ENCODE measurements at places on chromosomes 2 and 18.

- DNase-seq, result no peak
These were observed 136.8 kb downstream of the SMAD7 start for GRCh38 chr18:48813833-48814489.

DNA sequence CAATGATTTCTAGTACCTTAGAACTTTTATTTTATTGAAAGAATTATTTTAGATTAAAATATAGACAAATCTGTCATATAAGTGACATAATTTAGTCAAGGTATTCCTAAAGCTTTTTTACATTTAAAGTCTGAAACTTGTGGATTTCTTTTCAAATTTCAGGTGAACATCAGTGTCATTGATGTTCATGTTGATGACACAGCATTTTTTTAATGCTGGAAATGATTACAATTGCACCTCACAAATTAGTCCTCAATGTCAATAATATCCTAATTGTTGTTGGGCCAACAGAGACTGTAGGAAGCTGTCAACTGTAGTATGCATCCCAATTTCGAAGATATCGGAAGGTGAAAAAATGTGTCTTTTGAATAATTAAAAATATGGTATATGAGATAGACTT lies 214.4 kb upstream of the ARL4C start:
- no peak for DNase-seq

GRCh38 chr2:241613017-241613780 lies 23.8 kb downstream of the THAP4 start:
- DNase-seq, result no peak

GRCh38 chr18:58370612-58371011 lies 258.3 kb downstream of the ALPK2 start:
- DNase-seq, result no peak

GRCh38 chr18:78410094-78410786 lies 569.4 kb upstream of the SALL3 start:
- no peak for DNase-seq

DNA sequence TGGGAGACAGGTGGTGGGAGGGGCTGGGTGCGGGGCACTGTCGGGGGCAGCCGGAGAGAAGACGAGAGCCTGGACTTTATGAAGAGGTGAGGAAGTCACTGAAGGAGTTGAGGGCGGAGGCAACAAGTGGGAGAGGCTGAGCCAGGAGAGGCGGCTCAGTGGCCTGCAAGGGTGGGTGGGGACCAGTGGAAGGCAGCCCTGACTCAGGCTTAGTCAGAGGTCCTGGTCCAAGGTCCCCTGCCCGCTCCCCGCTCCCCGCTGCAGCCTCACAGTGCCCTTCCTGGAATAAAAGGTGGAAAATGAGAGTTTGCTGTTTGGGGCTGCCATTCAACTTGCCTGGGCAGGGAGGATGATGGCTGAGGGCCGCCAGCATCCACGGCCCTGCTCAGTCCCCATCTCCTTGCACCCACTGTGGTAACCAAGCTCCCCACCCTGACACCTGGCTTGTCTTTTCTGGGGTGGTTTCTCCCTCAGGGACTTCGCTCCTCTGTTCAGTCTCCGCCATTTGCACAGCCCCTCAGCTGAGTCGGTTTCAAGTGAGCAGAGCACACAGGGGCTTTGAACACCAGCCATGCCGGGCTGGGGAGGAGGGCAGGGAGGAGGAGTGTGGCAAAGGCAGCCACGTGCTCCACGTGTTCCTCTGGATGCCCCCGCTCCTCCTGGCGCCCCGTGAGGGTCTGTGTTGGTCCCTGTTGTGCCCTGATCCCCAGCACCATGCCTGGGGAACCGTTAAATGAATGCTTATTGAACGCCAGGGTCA lies 13.7 kb upstream of the RALB start:
- DNase-seq, result no peak

DNA sequence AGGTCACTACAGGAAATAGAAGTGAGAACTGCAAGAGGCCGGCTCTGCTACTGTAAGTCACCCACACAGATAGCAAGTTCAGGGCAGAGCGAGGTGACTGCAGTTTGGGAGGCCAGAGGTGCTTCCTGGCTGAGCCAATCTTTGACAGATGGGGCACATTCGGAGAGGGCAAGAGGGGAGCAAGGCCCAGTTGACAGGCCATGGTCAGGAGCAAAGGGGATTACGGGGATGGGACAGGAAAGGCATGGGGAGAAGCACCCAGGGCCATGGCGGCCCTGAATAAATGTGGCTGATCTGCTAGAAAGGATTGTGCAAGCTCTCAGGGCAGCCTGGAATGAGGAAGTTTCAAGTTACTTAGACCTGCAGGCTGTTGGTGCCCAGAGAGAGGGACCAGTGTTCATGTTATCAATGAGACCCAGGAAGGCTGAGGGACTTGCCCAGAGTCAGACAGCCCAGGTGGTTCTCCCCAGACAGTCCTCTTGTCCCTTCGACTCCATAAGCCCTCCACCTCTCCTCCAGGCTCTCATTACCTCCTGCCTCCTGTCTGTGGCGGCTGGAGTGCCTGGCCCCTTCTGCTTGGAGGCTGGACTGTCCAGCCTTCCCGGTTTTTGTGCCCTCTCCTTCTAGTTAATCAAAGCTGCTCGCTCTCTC lies 123.3 kb downstream of the CTIF start:
- DNase-seq, result no peak

DNA sequence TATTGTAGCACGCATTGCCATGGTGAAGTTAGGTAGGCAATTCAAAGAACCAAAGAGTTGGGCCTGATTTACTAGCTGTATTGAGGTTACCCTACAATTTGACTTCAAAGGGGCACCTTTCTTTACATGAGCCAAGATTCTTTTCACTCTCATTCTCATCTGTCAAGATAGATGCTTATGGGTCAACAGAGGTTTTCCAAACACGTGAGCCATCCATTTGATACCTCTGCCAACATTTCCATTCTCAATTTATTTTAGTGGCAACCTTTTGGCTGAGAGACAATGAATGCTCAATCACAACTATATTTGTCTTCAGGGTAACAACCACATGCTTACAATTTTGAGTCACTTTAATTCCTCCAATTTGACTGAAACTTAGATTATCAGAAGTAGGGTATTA lies 370.6 kb upstream of the CDH20 start:
- no peak for DNase-seq

DNA sequence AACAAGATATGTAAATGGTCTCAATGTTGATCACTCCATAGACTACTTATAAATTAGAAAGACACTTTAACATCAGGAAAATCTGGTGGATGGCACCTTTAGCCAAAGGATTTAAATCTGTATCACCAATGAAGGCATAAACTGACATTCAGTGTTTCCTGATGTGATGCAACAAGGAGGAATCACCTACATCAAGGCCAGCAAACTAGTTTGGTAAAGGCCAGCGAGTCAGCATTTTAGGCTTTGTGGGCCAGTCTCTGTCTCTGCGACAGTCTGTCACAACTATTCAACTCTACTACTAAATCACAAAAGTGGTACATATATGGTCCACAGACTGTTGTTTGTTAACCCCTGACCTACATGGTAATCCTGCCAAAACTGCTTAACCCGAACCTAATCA lies 33.3 kb downstream of the C2orf76 start:
- no peak for DNase-seq

DNA sequence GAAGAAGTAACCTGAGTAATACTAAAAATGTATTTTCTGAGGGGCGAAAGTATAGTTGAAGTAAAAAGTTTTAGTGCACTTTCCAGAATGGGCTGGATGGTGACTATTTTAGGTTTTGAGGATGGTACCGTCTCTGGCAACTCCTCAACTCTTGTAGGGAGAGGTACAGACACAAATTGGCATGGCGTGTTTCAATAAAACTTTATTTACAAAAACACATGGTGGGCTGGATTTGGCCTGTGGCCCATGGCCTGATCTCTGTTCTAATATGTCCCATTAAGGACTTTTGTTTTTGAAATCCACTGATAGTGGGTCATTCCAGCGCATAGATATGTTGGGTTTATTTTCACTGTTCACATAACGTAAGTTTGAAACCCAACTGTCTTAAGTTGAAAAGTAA lies 132.8 kb downstream of the AGAP1 start:
- no peak for DNase-seq

DNA sequence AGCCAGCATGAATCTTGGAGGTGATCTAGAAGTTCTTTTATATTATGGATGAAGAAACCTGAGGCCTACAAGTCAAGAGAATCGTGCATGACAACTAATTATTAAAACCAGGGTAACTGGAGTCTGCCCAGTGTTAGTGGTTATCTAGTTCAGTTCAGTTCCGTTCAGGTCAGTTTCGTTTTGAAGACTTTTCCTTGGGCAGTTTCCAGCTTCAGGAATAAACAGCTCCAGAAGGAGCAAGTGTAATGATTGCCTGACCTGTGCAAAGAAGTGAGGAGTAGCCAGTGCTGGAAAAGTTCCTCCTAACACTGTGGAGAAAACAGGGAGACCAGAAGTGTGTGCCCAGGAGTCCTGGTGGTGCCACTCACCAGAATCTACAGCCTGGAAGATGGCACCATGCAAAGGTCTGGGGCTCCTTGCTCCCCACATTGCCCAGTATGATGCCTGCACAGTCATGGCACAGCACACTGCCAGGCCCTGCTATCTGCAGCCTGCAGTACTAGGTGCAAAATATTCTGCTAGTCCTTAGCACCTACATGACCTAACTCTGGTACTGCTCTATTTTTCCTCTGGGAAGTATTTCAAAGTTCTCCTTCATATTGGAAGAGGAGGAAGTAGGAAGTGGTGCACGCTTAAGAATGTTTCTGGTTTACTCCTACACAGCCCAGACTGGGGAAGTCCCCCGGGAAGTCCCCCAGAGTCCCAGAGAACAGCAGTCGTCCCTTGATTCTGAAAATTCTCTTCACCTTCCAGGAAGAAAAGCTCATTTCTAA lies 65.8 kb downstream of the SUMO1 start:
- peak; percentile 26 for DNase-seq

GRCh38 chr2:137607722-137608318 lies 356.5 kb upstream of the HNMT start:
- DNase-seq, result no peak

DNA sequence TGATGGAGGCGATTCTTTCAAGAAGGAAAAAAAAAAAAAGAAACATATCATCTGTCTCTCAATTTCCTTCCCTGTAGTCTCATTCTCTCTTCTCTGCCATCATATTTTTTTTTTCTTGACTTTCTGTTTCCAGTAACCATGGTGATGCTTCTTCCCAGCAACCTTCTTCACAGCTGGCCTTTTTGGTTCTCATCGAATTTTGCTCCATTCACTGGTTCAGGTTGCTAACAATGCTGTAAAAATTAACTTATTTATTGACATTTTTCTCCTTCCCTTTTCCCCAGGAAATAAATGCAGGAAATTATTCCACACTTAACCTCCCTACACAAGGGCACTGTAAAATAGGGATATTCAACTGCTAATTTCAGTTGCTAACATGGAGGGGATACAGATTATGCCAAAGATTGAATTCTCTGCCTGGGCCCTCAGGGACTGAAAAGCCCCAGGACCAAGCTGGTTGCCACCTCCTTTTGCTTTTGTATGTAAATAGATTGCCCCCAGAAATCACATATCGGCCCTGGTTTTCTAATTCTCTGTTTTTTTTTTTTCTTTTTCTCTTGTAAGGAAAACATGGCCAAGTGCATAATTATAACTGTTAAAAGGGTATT lies 154.7 kb downstream of the MAP2 start:
- DNase-seq, result no peak

GRCh38 chr18:4450065-4450658 lies 4.9 kb downstream of the DLGAP1 start:
- DNase-seq, result no peak

GRCh38 chr2:165743442-165743841 lies 50.6 kb downstream of the GALNT3 start:
- DNase-seq, result no peak

- no peak for DNase-seq
These were observed 120.6 kb upstream of the FBXO11 start for GRCh38 chr2:48026865-48027264.

DNA sequence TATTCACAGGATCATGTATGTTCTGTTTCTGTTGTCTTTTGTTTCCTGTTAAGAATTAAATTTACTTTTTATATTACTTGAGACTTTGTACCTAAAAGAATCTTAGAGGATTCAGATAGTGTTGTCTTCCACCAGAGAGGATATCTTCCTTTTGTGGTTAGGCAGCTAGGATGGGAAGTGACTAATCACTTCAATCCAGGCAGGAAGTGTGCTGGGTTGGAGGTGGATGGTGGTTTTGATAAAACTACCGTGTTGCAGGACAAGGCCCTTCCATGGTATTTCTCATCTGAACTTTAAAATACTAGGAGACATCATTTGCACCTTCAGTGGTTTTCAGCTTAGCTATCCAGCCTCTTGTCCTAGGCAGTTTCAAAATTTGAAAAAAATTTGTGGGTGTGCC lies 728.6 kb upstream of the CDH2 start:
- DNase-seq, result no peak

DNA sequence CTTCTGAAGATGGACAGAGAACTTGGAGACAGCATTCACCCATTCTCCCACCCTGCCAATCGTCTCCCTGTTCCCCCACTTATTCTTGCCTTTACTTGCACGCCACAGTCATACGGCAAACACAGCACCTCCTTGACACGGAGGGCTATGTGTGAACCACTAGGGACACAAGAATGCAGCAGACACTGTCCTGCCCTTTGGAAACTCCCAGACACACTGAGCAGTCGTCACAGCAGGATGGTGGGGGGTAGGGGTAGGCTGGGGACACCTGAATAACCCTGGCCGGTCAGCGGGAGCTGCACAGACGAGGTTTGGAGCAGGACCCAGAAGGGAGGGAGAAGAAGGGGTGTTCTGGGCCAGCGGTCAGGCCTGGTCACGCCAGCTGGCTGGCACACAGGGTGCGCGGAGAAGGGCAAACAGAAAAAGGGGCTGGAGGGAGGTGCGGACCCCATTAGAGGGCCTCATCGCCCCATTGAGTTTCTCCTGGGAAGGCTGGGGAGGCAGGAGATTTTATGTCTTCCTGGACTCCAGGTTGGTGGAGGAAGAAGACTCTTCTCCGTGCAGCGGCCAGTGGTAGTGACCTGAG lies 40.0 kb upstream of the FOSL2 start:
- DNase-seq, result no peak

- DNase-seq, result no peak
These were observed 24.2 kb downstream of the SIX3 start for GRCh38 chr2:44965684-44966083.

- no peak for DNase-seq
These were observed 129.7 kb upstream of the MGAT5 start for GRCh38 chr2:134124047-134124753.

DNA sequence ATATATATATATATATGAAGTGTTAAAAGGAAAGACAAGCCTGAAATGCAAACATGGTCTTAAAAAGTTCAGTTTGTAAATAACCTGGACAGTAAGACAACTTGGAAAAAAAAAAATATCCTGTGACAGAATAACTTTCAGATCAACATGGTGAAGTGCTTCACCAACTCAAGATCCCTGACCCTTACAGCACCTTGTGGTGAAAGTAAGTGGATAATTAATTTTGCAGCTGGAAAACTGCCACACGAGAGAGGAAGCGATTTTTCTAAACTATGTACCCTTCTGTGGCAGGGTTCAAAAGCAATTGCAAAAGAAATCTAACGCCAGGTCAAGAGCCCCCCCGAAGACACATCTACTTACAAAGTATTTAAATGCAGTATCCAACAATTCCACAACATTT lies 95.8 kb downstream of the PAX3 start:
- no peak for DNase-seq

GRCh38 chr2:80128080-80128479 lies 176.5 kb downstream of the LRRTM1 start:
- no peak for DNase-seq

- no peak for DNase-seq
These were observed 68.6 kb upstream of the BZW1 start for GRCh38 chr2:200743042-200743676.

GRCh38 chr2:65580824-65581223 lies 148.4 kb upstream of the SPRED2 start:
- DNase-seq, result no peak

- peak; percentile 39 for DNase-seq
These were observed 24.0 kb downstream of the TMEM177 start for GRCh38 chr2:119702918-119703401.

GRCh38 chr2:196160101-196160500 lies 11.3 kb downstream of the STK17B start:
- DNase-seq, result no peak
